ENCODE measurements at places on chromosomes 7 and 10.

- DNase-seq: no peak
Observed at GRCh38 chr10:19987931-19988330, 171.7 kb downstream of the PLXDC2 start.

DNA sequence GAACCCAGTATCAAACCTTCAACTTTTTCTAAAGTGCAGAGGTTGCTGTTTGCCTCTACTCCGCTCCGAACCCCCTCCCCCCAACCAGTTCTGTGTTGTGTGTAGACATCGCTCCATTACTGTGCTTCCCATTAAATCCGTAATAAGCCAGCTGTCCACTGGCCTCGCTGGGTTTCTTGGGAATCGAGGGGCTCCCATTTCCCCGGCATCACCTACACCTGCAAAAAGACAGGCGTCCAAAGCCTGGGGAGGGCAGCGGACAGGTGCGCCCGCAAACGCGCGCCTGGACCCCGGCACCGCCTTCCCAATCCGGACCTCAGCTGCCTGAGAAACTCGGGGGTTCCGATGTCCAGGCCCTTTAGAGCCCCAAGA lies 631 bp downstream of the RTKN2 start:
- DNase-seq: no peak

- no peak for DNase-seq
Observed at GRCh38 chr10:72252972-72253371, 20.8 kb upstream of the DDIT4 start.

DNA sequence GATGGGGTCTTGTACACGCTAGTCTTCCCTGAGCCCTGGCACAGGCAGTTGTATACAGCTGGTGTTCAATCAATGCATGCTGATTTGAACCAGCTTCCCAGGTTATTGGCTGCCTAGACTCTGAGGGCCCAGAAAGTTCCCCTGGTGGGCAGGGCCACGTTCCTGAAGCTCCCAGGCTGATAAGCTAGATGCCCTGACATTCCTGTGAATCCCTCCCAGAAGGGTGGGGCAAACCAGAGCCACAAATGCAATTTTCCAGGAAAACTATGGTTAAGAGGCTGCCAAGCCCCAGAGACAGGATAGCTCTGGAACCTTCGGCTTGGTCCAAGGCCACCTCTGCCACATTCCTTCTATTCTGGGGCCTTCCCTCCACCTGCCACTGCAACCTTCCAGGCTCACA lies 78.2 kb downstream of the FAM53B start:
- DNase-seq: no peak

GRCh38 chr7:40761762-40762560 lies 627.2 kb downstream of the SUGCT start:
- DNase-seq: no peak

GRCh38 chr7:107045195-107045960 lies 873 bp downstream of the PRKAR2B start:
- DNase-seq: no peak

DNA sequence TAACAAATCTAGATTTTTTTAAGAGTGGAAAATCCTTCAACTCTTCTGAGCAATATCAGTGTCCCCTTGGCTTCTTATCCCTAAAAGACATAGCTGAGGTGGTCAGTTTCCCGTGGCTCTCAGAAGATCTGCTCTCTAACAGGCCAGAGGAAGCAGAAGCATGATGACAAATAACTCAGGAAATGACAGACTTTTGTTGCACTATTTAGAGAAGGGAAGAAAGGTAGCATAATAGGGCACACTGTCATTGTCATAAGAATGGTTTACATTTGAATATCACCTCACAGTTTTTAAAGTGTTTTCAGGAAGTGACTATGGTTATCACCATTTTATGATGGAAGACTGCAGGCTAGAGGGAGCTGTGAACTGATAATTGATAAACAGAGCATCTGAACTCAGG lies 33.6 kb upstream of the RAPGEF5 start:
- no peak for DNase-seq

DNA sequence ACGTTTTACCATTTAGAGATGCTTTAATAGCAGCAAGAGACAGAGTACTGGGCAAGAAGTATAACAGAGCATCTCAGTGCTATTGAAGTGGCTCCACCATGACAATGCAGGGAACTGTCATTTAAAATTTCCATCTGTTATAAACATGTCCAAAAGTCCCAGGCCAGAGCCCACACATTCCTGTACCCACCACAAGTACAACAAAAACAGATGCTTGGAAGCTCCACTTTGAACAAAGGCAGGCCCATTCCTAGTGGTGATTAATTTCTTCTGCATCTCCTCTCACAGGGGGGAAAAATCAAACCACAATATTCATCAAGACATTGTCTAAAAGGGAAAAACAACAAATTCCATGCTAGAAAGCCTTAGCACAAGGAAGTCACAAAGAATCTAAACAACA lies 627.9 kb downstream of the PARD3 start:
- DNase-seq: no peak

- no peak for DNase-seq
Observed at GRCh38 chr10:132840698-132841614, 55.0 kb upstream of the NKX6-2 start.

DNA sequence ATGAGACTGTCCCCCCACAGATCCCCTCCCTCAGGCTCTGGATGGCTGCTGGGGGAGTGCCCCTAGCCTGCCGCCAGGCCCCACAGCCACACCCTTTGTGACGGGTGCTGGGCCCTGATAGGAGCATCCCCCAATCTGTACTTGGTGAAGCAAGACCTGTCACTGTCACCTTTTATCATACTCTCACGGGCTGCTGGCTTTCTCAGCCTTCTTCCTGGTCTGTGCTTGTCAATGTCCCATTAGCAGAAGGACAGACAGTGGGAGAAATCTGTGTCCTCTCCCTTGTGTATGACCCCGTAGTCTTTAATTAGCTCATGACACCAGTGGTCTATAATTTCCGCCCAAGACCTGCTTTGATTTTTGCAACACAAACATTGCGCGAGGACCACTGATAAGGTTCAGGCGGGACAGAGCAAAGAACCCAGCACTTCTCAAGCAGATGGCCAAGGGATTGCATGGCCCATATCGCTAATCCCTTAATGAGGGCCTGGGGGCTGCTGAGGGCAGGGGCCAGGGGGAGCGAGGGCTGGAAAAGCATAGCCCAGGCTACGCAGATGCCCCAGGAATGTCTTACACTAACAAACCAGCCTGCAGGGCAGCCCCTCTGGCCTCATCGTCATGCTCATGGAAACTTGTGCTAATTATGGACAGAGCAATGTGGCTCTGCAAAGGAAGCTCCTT lies 127.8 kb downstream of the PTPN20 start:
- no peak for DNase-seq

GRCh38 chr10:34993782-34994181 lies 96.4 kb downstream of the CUL2 start:
- no peak for DNase-seq

DNA sequence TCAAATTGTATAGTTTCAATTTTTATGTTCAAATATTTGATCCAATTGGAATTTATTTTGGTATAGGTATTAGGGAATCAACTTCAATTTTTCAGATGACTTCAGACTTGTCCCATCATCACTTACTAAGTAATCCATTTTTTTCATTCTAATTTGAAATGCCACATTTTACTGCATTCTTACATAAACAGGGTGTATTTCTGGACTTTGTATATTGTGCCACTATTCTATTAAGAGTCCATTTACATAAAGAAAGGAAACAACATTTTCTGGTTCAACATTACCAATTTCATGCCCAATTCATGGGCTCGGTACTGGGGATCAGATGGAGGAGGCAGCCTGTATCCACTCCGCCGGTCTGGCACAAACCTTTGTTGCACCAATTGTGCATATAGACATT lies 15.8 kb downstream of the ECD start:
- no peak for DNase-seq

DNA sequence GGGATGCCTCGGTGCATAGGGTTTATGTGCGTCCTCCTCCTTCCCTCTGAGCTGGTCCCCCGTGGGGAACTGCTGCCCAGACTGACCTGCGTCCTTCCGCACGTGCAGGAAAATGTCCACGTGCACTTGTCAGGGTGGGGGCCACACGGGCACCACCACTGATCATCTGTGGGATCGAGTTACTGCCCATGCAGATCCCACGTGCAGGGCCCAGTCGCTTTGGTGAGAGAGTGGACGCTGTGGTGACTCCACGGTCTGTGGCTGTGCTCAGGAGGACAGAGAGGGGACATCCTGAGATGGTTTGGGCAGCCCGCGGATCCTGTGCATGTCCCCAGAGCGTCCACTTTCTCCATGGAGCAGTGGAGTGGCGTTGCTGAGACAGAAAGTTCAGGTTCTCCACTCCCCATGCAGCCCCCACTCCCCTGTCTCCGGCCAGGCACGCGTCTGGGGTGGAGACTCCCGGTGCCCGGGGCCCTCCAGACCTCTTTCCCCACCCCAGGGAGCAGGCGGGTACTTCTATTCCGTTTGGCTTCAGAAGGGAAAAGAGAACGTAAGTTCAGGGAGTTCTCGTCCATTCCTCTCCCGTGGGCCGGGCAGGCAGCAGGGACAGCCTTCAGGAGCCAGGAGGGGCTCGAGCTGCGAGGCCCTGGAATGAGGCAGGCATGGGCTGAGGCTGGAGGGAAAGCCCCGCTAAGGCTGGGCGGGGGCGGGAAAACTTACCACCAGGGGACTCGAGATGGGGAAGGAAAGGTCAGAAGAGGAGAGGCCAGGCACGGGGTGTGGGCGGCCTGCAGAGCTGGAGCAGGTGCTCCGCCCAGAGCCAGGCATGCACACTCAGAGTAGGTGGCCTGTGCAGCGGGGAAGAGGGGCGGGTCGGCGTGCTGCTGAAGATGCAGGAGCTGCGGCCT lies 59.9 kb downstream of the EGFR start:
- DNase-seq: no peak

DNA sequence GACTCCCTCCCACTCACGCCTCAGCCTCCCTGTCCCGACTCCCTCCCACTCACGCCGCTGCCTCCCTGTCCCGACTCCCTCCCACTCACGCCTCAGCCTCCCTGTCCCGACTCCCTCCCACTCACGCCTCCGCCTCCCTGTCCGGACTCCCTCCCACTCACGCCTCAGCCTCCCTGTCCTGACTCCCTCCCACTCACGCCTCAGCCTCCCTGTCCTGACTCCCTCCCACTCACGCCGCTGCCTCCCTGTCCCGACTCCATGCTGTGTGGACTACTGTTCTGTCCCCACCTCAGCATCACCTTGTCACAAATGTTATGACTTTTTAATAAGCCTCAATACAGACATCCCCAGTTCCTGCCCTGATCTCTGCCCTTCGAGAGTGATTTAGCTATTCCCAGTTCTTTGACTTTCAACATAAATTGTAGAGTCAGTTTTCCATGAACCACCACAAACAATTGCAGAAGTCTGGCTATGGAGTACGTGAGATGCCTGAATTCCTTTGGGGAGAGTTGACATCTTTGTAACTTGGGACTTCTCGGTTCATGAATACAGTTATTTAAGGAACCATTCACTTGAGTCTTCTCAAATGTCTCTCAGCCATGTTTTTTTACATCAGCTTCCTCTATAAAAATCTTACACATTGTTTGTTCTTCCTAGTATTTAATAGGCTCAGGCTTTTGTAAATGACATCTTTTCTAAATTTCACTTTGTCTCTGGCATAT lies 71.9 kb downstream of the FOXL3 start:
- DNase-seq: no peak

DNA sequence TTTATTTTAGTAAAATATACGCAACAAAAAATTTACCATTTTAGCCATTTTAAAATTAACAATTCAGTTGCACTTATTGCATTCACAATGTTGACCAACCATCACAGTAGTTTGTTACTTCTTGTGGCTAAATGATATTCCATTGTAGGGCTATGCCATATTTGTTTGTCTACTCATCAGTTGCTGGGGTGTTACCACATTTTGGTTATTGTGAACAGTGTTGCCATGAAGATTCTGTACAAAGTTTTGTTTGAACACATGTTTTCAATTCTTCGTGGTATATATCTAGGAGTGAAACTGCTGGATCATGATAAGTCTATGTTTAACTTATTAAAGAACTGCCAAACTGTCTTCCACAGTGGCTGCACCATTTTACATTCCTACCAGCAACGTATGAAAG lies 46.3 kb upstream of the ZNF365 start:
- no peak for DNase-seq
